ENCODE measurements at places on chromosomes 6 and 20.

DNA sequence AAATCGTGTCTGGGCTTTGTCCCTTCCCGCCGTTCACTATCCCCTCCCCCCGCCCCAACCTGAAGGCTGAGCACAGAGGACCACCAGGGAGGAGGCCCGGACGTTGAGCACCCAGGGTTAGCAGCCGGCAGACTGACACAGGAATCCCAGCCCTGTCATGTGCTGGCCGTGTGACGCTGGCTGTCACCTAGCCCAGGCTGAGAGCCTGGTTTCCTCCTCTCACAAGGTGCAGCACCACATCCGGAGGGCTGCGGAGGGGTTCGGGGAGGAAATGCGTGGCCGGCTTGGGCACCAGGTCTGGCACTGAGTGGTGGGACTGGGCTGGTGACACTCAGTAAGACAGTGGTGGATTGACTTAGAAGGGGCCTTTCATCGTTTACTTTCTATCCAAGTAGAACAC is 4.6 kb upstream of the LSM14B start:
- peak; percentile 68 for DNase-seq

DNA sequence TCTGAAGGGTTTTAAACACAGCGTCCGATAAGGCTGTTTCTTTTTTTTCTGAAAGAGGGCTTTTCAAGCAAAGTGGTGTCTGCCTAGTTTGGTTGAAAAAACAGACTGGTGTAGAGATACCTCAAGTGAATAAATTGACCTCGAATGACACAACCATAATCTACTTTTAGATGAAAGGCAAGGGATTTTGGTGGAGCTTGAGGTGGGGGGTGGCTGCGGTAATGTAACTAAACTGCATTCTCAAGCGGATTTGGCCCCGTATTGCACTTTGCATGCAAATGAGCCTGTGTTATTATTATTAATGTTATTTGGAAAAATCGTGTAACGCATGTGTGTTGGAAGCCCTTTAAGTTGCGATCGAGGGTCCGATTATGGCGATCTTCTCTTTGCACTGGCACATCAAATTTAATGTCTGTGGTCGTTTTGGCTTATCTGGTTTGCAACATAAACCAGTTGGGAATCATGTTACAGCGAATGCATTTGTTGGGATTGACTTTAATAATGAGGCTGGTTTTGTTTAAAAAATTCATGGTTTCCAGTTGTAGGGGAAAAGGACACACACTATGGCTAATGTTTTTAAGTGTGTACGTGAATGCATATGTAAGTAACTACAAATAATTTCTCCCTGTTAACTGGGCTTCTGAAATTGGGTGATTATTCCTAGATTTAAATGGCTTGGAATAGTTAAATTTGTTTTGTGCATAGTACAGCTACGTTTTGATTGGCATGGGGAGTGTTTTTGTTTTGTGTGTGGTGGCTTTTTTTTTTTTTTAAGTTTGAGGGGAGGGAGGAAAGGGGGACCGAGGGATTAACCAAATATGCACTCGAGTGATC is 1.0 kb downstream of the JARID2 start:
- no peak for DNase-seq

GRCh38 chr20:63689046-63690002 is 7.1 kb upstream of the TNFRSF6B start:
- DNase-seq, result no peak

GRCh38 chr6:26576929-26577719 is 19.6 kb upstream of the ABT1 start:
- no peak for DNase-seq

- no peak for DNase-seq
These were observed 144.5 kb downstream of the SMOC2 start for GRCh38 chr6:168585441-168585840.

DNA sequence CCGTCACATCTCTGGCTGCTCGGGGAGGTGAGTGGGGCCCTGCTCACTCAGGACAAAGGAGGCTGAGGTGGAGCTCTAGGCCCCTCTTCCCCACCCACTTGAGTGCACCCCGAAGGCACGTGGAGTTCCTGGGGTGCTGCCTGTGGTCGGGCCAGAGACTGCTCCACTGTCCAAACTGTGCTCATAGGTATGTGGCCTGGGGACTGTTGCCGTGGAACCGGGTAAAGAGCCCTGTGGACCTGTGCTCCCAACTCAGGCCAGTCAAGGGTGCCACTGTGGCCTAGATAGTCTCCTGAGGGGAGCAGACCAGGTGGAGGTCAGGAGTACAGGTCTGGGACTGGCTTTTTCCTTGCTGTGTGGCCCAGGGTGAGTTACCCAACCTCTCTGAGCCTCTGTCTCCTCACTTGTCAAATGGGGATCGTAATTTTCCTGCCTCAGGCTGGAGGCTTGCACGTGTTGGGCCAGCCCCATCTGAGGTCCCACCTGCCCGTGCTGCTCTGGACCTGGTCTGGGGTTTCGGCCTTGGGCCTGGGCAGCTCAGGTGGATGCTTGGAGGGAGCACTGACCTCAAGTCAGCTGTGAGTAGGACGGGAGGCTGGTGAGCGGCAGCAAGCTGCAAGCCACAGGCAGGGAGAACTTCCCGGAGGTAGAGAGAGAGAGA is 12.4 kb upstream of the NPBWR2 start:
- DNase-seq, result no peak

GRCh38 chr6:113873043-113873667 is 16.0 kb downstream of the MARCKS start:
- DNase-seq, result no peak

GRCh38 chr20:9600562-9600961 is 86.2 kb downstream of the LAMP5 start:
- DNase-seq, result no peak

DNA sequence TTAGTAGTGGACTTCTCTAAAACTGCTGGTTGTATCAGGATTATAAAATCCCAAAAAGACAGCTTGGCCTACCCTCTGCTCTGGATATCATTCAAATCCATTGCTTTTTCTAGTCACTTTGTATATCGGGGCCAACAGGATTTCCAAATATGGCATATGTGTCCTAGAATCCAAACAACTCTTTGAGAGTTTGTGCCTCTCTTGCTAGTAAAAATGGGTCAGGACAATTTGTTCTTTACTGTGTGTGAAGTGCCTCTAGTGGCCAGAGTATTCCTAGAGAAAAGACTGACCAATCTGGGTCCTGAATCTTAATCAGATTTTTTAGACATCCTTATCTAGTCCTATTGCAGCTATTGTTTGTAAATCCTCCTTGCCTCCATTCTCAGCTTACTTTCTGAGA is 33.5 kb upstream of the MANEA start:
- no peak for DNase-seq

- no peak for DNase-seq
These were observed 68.3 kb downstream of the CNBD2 start for GRCh38 chr20:36036688-36037087.

DNA sequence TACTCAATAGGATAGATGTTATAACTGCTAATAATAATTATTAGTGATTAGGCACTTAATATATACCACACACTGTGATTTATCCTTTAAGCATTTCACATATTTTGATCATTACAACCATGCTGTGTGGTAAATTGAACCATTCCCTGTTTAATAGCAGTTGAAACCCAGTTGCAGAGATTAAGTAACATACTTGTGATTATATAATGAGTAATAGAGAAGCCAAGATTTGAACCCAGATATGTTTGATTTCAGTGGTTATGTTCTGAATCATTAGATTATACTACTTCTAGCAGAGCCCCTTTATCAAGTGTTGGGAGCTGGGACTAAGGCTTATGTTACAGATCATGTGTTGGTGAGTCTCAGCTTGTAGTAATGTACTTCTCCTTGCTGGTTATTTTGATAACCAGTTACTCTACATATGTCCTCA is 44.1 kb downstream of the STK4 start:
- DNase-seq, result no peak

GRCh38 chr6:137705160-137706082 is 161.6 kb upstream of the TNFAIP3 start:
- DNase-seq, result peak; percentile 53

DNA sequence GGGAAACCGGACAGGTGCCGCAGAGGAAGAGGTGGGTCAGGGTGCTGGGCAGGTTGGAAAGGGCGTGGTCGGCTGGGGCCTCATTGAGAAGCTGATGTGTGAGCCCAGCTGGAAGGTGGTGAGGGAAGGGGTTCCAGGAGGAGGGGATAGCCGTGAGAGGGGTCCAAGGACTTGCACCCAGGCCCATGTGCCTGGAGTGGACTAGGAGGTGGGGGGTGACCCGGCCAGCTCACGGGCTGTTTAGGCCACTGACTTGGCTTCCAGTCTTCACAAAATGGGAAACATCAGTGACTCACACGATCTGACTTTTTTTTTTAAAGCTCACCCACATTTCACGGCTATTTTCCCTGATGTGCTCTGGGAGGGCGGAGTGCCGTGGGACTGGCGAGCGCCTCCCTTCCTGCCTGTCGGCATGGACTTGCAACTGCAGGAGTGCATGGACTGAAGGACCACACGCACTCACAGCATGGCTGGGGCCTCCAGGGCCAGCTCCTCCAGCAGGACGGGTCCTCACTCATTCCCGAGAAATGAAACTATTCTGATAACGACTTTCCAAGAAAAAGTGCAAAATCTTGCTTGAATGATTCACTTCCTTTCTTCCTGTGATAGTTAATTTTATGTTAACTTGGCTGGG is 13.5 kb upstream of the PDE10A start:
- DNase-seq, result no peak

DNA sequence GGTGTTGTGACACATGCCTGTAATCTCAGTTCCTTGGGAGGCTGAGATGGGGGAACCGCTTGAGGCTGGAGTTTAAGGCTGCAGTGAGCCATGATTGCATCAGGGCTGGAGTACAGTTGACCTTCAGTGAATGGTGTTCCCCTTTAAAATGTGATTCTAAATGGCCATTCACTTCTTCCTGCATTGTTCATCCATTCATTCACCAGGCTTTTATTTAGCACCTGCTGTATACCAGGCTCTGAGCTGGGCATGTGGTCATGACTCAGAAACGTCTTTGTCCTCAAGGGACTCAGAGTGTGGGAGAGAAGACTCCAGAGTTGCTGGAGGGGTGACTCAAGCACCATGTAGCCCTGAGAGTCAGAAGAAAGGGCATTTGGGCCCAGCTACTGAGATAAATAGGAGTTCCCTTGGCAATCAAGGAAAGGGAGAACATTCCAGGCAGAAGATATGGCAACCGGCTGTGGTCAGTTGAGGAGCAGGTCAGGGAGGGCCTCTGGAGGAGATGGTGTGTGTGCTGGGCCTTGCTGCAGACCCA is 101.1 kb downstream of the DLGAP4 start:
- DNase-seq, result no peak

- DNase-seq, result no peak
These were observed 106.2 kb upstream of the NRSN1 start for GRCh38 chr6:24019830-24020229.
